NCI-H460 (cell line): ENCODE measurements at places on chromosomes 7 and 10. TPM values are rescaled to one million over a fixed set of nuclear protein-coding genes. Genes with fewer than 3 reads are reported as not detected.

- no peak for DNase-seq
These were observed 170.1 kb downstream of the ARHGAP12 start for GRCh38 chr10:31758495-31758894.

DNA sequence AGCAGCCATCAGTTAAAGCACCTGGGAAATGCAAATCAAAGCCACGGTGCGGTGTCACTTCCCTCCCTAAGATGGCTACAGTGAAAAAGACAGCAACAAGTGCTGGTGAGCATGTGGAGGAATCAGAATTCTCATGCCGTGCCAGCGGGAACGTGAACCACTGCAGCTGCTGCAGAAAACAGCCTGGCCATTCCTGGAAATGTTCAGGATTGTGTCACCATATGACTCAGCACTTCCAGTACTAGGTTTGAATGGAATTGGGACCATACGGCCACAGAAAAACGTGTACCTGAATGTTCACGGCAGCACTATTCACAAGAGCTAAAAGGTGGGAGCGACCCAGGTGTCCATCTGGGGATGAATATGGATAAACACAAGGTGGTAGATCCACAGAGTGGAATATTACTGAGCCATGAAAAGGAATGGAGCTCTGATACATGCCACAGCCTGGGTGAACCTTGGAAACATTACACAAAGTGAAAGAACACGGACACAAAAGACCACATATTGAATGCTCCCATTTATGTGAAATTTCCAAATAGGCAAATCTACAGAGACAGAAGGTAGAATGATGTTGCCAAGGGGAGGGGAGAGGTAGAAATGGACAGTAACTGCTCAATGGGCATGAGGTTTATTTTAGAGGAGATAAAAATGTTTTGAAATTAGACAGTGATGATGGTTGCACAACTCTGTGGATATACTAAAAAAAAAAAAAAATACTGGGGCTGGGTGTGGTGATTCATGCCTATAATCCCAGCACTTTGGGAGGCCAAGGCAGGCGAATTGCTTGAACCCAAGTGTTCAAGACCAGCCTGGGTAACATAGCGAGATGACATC, 61.6 kb downstream of the MICALL2 start:
- no peak for DNase-seq

DNA sequence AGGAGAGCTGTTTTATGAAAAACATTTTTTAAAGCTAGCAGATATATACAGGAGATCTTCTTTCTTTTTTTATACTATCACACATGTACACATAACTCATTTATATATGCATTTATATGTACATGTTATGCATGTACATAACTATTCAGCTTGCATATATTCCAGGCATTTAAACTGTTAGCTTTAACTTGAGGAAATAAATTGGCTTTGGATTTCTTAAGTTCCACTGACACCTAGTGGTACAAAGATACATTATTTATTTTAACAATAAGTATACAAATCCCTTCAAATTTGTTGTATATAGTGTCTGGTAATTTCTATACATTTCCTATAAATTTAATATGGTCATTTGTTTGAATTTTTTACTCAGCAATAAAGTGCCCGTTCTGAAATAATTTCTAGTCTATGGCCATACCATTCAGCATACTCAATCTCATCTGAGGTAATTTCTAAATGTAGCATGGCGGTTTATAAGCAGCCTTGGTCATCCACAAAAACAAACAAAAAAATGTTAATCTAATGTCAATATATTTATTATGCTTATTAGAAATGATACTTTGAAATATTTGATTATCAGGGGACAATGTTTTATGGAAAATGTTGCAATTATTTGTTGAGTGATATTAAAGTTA, 11.6 kb downstream of the ZDHHC6 start:
- DNase-seq: peak; percentile 29

DNA sequence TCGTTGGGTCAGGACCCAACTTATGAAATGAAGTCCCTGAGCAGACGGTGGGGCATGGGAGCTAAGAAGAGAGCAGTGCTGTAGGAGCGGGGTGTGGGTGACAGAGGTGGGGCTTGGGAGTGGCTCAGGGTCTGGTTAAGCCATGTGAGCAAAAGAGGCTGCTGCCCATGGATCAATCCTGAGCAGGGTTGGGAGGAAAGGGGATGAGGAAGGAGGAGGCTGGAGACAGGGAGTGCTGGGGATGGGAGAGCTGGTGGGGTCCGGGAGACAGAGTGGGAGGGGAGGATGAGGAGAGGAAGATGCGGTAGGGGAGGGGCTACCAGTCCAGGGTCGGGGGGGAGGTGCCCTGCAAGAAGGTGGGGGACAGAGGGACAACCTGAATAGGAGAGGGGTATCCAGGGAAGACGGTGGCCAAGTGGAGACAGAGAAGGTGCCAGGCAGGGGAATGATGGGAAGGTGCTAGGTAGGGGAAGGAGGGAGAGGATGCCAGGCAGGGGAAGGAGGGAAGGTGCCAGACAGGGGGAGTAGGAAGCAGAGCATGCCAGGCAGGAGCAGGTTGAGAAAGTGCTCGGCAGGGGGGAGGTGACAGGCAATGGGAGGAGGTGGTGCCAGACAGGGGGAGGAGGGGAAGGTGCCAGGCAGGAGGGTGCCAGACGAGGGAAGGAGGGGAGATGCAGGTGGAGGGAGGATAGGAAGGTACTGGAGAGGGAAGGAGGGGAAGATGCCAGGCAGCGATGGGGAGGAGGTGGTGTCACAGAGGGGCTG, 27.5 kb upstream of the SMARCD3 start:
- DNase-seq: no peak

Gene TFPI2
- 976 and 998 TPM in 2 replicates for total RNA-seq
